ENCODE measurements at places on chromosomes 4 and X.

DNA sequence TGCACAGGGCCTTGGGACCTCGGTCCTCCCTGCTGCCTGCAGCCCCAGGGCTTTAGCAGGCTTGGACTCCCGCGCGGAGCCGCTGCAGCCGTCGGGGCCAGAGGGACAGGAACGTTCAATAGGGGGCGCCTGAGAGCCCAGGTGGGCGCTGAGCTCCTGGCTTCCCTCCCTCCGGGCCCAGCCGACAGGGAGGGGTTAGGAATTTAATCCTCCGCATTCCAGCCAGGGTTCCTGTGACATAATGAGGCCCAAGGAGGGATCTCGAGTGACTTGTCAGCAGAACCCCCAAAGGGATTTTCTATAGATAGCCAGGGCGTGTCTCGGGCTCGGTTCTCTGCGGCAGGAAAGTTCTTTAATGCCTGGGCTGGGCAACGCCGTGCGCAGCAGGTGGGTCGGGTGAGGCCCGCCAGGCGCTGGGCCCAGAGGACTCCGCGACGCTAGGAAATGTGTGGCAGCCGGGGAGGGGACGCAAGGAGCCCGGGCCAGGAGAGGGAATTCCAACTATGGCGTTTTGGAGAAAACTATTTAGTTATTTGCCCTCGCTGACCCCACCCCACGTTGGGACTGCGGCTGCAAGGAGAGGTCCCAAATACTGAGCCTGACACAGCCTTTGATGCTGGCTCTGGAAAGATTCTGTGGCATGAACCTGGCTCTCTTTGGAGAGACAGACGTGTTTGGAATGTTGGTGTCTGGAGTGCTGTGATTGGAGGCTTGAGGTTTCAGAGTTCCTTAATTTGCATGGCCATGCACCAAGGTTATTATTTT, 285.2 kb upstream of the GATB start:
- DNase-seq: peak; percentile 72

DNA sequence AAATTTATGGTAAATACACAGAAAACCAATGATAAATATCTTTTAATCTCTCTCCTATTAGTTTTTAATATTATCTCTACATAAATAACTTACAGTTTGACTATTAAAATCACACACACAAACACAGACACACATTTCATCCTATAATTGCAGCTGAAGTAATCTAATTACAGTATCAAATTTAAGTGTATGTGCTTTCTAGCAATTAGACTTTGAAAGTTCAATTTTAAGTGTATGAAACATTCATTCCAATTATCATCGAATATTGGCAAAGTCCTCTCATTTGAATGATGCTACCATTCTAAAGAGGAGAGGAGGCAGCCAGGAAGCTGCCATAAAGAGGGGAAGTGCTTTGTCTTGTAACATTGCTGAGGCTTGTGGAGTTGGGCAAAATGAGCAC, 221.2 kb upstream of the PABPC4L start:
- no peak for DNase-seq

- no peak for DNase-seq
Observed at GRCh38 chr4:48602222-48602621, 112.2 kb downstream of the ZAR1 start.

- no peak for DNase-seq
Observed at GRCh38 chrX:49277535-49277830, 7.9 kb downstream of the PPP1R3F start.

DNA sequence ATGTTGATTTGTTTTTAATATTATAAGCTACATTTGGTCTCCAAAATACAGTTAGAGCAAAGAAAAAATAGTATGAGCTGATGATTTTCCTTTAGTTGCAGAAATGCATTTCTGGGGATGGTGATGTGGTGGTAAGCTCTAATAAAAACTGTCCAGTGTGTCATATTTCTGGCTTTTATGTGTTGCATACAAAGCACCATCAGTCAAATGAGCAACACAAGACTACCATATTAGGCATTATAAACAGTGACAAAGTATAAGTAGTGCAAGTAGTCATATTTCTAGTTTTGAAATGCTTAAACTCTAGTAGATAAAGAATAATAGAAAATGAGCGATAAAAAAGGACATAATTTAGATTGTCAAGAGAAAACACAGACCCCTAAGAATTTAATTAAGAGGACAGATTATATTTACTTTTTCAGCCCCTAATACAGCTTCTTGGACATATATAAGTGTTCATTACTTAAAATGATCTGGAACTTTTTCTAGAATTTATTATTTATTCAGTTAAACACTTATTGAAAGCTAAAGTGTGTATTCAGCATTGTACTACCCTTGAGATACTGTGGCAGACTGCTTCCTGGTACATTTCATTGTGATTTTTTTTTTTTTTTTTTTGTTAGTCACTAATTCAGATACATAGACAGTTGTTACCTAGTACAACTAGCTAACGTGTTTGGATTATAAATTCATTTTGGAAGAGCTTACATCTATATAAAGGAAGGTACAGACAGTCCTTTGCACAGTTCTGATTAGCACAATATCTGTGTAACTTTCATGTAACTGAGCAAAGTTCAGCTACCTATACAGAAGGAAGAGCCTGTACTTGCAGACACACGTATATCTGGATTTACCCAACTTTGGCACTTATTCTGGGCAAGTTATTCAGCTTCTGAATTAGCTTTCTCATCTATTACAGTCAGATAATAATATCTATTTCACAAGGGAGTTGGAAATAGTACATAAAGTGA, 22.3 kb downstream of the RAP1GDS1 start:
- DNase-seq: no peak

DNA sequence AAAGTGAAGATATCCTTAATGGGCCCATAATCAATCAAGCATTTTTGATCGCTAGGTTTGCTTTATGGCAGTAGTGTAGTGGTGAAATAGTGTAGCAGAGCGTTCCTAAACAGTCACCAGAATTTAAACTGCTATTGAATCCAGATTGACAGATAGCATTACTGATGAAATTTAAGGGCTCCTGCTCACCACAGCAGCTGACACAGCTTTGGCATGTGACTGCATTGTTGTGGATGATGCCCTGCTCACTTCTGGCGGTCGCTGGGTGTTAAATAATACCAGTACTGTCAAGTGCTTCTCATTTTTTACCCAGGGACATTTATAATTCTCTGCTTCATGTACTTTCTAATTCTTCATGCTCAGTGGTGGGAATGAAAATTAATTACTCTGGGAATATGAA, 102.0 kb upstream of the ARHGAP24 start:
- no peak for DNase-seq

GRCh38 chrX:72313707-72314641, 8.3 kb upstream of the CITED1 start:
- DNase-seq: no peak

DNA sequence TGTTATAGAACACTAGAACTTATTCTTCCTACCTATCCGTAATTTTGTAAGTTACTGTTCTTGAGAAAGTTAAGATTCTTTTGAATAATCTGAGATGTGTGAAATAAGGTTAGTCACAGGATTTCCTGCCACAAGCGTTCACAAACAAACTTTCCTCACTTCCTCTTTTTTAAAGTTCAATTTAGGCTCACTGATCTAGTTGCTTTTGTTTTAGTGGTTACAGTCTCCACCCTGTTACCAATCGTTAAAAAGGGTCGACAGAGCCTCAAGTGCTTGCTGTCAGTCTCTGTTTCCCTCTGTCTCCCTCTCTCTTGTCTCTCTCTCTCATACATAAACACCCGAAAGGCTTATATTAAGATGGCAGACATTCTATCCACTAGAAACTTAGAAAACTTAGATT, 35.9 kb upstream of the STK26 start:
- no peak for DNase-seq

DNA sequence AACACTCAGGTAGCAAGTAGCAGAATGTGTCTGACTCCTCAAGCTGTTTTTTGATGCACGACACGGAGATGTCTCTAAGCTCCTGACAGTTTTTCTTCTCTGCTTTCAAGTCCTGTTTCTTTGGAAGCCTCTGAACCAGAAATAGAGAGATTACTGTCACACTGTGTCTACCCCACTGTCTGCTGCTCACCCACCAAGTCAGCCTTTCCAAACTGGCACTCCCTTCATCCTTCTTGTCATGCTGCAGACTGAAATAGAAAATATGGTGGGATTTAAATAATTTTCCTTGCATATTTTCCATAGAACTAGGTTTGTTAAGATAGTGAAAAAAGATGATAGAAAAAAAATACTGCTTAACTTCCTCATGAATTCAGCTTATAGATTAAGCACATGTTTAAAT, 102.5 kb upstream of the SPANXN4 start:
- DNase-seq: no peak

- no peak for DNase-seq
Observed at GRCh38 chr4:128782076-128782715, 27.3 kb upstream of the JADE1 start.

GRCh38 chr4:5051278-5052203, at the start of gene STK32B:
Gene STK32B, plus strand, starts transcription at chr4:5051480.
- DNase-seq: no peak

DNA sequence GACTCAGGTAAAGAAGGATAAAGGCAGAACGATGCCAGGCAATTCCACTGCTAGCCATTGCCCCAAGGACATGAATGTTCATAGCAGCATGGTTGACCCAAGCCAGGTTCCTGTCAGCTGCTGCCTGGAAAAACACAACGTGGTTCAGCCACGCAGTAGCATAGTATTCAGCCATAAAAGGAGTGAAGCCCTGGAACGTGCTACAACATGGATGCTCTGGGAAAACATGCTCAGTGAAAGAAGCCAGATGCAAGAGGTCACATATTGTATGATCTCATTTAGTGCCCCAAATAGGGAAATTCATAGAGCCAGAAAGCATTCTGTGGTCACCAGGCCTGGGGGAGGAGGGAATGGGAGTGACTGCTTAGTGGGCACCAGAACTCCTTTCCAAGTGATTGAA, 129.8 kb downstream of the GPR143 start:
- DNase-seq: no peak

DNA sequence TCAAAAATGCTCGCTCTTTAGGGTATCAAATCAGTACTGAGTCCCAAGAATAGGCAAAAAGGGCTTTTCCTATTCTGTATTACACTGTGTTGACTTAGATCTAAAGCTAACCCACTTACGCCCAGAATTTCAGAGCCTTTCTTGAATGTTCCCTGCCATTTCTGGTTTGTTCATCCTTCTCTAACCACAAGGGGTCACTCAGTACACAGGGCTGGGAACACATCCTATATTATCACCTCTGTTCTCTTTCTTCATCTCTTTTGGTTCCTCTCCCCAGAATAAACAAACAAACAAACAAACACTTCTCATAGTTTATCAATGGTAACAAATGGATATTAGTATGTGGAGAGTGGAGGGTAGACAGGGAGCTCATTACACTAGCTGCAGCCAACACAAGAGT, 25.5 kb upstream of the MORC4 start:
- DNase-seq: peak; percentile 4

- no peak for DNase-seq
Observed at GRCh38 chr4:186806679-186807421, 83.2 kb upstream of the FAT1 start.

GRCh38 chr4:41076481-41076880, 137.9 kb downstream of the APBB2 start:
- DNase-seq: no peak

GRCh38 chr4:55438314-55438713, 42.6 kb downstream of the TMEM165 start:
- no peak for DNase-seq

DNA sequence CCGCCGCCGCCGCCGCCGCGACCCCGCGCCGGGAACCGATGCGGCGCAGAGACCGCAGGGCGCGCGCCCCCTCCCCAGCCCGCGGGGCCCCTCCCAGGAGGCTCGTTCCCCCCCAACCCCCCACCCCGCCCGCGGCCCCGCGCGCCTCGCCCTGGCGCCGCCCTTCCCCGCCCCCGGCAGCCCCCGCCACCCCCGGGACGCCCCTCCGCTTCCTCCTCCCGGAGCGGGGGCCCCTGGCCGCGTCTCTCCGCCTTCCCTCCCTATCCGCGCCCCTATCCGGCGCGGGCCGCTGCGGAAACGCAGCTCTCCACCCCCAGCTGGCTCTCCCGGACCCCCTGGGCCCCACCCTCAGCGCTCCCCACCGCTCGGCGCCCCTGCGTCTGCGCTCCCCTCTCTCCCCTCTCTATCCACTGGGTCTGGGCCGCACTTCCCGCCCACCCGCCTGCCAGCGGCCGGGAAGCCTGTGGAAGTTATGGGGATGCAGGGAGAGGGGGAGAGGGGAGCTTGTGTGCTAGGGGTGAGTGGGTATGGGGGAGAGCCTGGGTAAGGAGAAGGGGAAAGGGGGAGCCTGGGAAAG, at the start of gene TMEM271:
TSS of gene TMEM271 (minus strand) at position 51 of the 577 bp plus-strand sequence. CDS start 233 bp downstream, outside the sequence.
- DNase-seq: no peak

DNA sequence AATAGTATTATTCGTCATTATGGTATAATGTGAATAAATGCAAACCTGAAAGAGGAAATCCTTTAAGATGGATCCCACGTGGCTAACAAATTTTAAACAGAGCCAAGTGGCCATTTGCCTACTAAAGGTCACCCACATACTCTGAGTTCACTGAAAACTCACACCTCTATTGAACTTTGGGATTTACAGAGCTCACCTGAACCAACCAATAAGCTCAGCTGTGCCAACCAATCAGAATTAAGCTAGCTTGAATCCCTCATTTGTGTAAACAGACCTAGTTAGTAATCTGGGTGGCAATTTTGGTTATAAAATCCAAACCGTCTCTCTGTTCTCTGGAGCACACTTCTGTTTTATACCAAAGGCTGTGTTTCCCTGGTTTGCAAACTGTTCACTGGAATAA, 5.4 kb upstream of the NUDT9 start:
- DNase-seq: no peak

DNA sequence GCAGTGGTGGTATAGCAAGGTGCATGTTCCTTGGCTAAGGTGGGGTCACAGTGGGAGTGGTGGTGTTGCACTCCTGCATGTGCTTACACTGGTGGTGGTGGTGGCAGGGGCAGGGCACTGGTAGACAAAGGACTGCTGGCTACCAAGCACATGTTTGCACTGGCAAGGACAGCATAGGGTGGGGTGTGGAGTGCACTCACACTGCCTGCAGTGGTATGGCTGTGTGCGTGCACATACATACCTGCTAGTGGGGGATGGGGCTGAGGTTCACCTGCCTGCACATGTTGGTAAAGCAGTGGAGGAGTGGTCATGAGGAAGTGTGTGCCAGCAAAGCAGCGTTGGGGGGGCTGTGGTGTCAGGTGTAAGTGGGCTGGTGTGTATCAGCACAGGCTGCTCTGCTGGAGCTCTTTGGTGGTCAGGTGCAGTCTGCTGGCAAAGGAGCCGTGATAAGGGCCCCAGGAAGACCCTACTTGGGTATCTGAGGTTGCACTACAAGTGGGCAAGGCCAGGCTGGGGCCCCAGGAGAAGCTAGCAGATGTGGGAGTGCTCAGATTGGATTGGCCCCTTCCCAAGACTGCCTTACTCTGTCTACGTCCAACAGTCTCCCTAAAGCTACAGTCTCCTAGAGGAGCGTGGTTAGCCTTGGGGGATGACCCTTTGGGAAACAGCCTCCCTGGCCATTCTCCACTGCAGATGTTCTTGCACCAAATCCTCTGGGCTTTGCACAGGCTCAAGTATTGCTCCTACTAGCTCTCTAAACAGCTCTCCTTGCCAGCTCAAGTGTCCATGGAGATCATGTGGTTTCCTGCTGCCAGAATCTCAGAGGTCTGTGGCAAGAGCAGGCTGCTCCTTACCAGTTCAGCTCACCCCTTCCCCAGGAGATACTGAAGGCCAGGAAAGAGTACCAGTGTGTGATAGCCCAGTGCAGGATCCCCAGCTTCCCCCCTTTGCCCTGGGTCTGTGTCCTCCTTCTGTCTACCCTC, 486.3 kb upstream of the PABPC4L start:
- no peak for DNase-seq

GRCh38 chr4:30929649-30930048, 209.5 kb downstream of the PCDH7 start:
- no peak for DNase-seq

- DNase-seq: no peak
Observed at GRCh38 chr4:162506253-162506652, 342.5 kb upstream of the FSTL5 start.
